Inflammatory macrophage (primary cell): ENCODE measurements at places on chromosomes 4 and X.

GRCh38 chr4:78320349-78320935 lies 231.1 kb upstream of the ANXA3 start:
- DNase-seq, result peak; percentile 37

DNA sequence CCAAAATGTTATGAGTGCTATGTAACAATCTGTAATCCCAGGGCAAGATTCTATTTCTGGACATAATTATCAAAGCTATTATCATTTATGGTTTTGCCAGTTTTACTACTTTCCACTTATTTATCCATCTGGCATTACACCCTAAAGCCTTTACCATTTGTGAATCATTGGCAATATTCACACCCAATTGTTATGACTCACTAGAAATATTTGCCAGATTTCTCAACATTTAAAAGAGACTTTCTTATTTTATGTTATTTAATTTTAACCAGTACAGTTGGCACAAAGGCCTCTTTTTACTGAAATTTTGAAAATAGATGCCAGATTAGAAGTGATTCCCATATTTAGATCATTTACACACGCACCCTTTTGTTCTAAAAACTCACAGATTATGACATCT lies 242.7 kb upstream of the WDFY3 start:
- no peak for DNase-seq

DNA sequence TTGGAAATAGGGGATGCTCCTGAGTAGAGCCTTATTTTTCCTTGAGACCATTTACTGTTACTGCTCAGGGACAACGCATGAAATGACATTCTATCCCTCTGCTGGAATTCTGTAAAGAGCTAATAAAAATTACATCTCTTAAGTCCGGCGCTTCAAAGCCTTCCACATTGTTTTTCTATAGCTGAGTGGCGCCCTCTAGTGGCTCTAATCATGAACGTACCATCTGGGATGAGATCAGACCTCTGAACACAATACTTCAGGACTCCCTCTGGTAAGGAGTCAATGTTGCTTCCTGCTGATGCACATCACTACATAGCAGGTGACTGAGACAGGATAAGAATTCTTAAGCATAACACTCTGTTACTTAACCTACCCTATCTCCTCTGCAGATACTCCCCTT lies 6.0 kb downstream of the HMGN5 start:
- DNase-seq, result peak; percentile 55

GRCh38 chr4:8653326-8654000 lies 60.9 kb downstream of the CPZ start:
- DNase-seq, result no peak

DNA sequence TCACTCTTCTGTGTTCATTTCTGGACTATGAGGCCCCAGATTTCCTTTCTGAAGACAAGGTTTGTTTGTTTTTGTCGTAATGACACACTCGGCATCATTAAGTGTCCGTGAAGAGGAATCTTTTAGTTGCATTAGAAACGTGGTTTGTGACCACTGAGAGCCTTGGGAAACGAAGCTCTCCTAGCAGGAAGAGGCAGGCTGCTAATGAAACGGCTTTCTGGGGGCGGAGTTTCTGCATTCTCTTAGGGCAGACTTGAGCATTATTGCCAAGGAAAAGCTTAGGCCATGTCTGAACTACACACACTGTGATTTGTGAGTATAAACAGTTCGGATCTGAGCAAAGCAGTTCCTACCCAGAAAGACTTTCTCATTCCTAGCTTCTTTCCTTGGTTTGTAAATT lies 64.0 kb downstream of the SOX3 start:
- no peak for DNase-seq
